ENCODE measurements at places on chromosomes 4 and X. TPM values are rescaled to one million over a fixed set of nuclear protein-coding genes. Genes with fewer than 3 reads are reported as not detected.
A peak's percentile ranks its signal among the peaks of the same experiment; 100 is the strongest.

DNA sequence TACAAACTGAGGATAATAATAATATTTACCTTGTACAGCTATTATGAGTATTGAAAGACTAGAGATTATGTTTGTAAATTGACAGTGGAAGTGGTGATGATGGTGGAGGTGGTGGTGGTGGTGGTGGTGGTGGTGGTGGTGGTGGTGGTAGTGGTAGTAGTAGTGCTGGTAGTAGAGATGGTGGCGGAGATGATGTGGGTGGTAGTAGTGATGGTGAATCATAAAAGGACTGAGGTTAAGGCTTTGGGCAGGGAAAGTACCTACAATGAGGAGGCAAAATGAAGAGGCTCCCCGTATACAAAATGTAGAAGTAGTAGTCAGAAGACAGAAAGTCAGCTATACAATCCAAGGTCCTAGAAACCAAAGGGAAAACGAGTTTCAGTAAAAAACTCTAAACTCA is 214.1 kb downstream of the BCOR start:
- DNase-seq = no peak

DNA sequence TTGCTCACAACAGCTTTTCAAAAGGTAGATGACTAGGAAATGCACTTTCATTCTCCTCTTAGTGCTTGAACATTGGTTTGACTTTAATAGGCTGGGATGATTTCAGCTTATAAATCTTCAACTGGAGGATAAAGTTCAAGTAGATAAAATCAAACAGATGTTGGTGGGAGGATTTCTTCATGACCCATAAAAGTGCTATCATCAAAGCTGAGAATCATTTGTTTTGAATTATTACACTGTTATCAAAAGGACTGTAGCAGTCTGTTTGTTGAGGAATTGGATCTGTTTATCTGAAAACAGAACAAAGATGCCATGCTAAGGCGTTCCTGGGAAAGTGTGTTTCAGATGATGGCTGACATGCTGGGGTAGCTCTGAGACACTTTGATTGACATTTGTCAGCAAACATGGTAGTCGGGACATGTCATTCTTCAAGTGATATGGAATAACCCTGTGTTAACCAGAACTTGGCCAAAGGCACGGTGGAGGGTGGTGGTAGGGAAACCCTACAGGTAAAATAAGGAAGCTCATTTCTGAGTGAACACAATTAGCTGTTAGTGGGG is 304.0 kb upstream of the PITX2 start:
- DNase-seq = no peak

GRCh38 chr4:140426610-140427105 is 790 bp downstream of the CLGN start:
- no peak for DNase-seq

METTL14 gene
- 52.3 TPM for total RNA-seq

- no peak for DNase-seq
Observed at GRCh38 chr4:122793811-122794210, 32.8 kb upstream of the FGF2 start.

GRCh38 chr4:123559955-123560871 is 163.6 kb downstream of the SPRY1 start:
- DNase-seq = no peak

GRCh38 chrX:105168577-105168976 is 51.9 kb downstream of the TEX13A start:
- no peak for DNase-seq

DNA sequence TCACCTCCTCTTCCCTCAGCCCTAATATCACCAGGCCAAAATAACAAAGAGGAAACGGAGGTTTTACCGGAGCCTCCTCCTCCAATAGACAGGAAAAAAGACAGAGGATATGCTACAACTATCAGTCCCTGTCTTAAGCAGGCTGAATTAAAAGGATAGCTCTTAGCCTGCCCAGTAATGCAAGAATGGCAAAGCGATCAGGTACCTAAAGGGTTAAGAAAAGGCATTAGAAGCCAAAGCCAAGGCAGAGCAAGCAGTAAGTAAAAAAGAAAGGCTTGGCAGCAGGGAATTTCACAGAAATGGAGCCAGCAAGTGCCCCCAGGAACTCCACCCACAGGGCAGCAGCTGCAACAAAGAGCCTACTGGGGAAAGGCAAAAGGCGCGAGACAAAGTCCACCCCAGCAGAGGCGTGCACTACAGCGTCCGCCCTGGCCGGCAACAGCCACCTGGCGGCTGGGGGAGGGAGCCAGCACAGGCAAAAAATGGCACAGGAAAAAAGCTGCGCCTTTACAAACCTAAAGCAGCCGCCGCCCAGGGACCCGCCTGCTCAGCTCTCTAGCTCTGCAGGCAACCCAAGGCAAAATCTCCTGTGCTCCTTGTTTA is 220.6 kb upstream of the ZC4H2 start:
- peak; percentile 15 for DNase-seq

GRCh38 chr4:38717604-38718003 is 53.6 kb downstream of the KLF3 start:
- no peak for DNase-seq

GRCh38 chr4:168274871-168275270 is 43.7 kb downstream of the DDX60 start:
- no peak for DNase-seq

DNA sequence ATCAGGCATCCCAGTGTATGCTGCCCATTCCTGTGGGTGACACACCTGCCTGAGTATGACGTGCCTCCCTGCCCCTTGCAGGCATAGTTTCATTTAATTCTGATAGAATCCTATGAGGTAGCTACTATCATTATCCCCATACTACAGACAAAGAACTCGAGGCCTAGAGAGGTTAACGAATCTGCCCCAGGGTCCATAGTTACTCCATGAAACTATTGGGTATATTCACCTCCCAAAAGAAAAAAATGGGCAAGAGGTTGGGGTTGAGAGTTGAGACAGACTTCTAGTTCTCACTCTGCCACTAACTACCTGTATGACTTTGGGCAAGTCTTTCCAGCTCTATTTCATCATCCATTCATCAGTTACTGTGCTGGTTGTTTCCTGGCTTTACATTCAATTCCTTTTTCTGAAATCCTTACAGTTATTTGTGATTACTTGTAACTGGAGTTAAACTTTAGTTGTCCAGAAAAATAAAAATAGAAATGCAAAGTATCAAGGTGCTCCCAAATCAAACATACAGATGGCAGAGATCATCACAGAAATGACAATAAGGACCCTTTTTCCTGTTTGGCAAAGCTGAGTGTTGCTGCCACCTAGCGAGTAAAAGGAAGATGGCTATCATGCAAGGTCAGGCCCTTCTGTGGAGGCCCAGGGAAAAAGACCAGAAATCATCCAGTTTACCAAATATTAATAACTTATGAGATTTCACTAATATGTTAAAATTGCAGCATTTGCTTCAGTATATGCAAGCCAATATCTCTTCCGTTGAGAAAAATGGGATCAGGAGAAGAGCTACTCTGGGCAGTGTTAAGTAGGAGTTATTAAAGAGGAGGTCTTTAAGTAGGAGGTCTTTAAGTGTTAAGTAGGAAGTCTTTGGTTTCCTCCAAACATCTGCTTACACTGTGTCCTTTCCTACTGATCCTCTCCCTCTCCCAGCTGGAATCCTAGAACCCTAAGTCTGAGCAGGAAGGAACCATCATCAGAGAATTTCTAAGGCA is 17.1 kb upstream of the MAP7D3 start:
- DNase-seq = peak; percentile 54

RNF128 gene
- total RNA-seq = not detected

DNA sequence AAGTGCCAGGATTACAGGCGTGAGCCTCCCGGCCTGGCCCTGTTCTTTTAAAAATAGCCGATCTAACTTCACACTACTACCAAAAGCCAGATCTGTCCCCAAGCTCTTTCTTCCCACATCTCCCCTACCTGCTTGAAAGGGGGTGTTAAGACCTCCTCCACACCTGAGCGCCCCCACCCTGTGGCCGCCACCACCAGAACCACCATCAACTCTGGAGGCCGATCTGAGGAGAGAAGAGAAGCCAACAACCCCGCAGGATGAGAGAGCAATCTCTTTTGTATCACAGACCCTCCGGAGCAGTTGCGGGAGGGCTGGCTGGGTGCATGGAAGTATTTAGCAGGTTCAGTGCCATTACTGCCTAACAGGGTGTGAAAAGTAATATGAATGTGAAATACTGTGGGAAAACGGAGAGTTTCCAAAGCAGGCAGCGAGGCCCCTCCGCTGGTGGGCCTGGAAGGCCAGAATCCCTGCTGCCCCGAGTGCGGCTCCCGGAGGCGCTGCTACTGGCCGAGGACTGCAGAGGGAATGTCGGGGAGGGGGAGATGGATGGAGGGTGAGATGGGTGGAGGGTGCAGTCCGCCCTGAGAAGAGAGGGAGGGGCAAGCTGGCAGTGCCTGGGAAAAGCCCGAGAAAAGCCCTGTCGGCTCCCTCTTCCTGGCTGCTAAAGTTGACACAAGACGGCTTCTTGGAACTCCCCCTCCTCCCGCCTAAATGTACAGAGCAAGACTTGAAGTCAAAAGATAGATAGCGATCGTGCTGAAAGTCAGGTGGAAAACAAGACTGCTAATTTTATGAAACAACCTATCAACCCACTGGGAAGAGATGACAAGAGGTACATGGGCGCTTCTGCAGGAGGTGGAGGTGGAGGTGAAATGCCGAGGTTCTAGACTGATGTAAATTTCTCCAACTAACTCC is 22.3 kb downstream of the HAND2 start:
- no peak for DNase-seq

DNA sequence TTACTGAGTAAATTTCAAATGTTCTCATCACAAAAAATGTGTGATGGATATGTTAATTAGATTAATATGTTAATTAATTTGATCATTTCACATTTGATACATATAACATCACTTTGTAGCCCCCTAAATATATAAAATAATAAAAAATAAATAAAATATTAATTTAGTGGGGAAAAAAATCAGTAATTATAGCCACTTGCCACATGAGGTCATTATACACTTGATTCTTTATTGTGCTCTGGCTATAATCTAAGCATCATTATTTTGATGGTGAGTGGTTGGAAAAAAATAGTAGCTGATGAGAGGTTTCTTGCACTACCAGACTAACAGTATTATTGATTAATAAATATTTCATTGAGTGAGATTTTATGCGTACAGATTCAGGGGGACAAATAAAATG is 57.4 kb downstream of the DCK start:
- no peak for DNase-seq

- DNase-seq = no peak
Observed at GRCh38 chr4:3411676-3412075, 30.1 kb upstream of the HGFAC start.

DNA sequence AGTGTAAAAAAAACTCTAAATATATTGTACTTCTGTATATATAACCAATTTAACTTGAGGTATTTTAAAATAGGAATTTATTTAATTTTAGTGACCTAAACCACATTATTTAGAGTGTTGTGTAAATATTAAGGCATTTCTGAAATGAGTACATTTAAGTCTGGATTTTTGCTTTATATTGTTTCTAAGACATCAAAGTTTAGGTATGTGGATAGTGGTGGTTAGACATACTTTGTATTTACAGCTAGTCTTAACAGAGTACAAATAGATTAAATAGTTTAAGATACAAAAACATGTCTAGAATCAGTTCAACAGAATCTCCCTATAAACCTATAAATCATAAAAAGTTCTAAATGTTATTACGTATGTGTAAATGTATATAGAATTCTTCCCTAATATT is 588.5 kb downstream of the TRIML1 start:
- no peak for DNase-seq
